Thoracic aorta (tissue), 2 donors: ENCODE measurements at places on chromosomes 5 and 9.

GRCh38 chr9:109267555-109267954 is 53.3 kb downstream of the EPB41L4B start:
- H3K4me3 ChIP-seq: no peak overlapping the region
- H3K4me1 ChIP-seq: no peaks in the 10 kb centered on the region
- no peak for DNase-seq

DNA sequence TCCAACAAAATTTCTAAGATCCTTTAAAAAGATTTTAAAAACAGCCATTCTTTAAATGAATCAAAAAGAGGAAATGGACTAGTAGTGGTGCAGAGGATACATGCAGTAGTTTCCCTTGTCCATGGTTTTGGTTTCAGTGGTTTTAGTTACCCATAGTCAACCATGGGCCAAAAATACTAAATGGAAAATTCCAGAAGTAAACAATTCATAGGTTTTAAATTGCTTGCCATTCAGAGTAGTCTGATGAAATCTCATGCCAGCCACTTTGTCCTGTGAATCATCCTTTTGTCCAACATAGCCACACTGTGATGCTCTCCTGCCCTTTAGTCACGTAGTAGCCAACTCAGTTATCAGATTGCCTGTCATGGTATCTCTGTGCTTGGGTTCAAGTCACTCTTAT is 286.1 kb downstream of the ANXA1 start:
- H3K4me1 ChIP-seq: no peaks in the 10 kb centered on the region
- no peaks in the 10 kb centered on the region for H3K27me3 ChIP-seq
- H3K4me3 ChIP-seq: no peak overlapping the region
- DNase-seq: no peak
- no peak overlapping the region for H3K27ac ChIP-seq
- no peaks in the 10 kb centered on the region for H3K36me3 ChIP-seq

- peak overlapping the region; percentile 72 for H3K27ac ChIP-seq
- peaks cover 7% of the 10 kb centered on the region for H3K4me1 ChIP-seq
- no peaks in the 10 kb centered on the region for H3K27me3 ChIP-seq
- peak overlapping the region; percentile 100 for H3K4me3 ChIP-seq
- H3K36me3 ChIP-seq: peaks cover 13% of the 10 kb centered on the region
Observed at GRCh38 chr9:129081388-129081904, 535 bp downstream of the DOLPP1 start.

DNA sequence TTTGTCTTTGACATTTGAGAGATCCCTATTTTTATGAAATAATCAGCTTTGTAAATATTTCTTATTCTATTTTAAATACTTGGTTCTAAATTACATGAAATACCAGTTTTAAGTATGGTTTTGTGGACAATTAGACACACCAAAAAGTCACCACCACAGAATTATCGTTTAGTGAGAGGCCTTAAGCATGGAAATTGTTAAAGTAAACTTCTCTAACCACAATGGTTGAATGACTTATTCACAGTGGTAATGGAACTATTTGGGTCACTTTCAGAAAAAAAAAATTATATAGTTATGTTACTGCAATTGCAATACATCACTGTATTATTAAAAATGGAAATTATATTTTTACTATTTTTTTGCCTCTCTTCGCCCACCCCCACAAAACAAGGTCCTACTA is 1252.5 kb downstream of the EFNA5 start:
- no peaks in the 10 kb centered on the region for H3K4me1 ChIP-seq
- H3K27ac ChIP-seq: no peak overlapping the region
- DNase-seq: no peak
- no peak overlapping the region for H3K4me3 ChIP-seq

- H3K4me1 ChIP-seq: no peaks in the 10 kb centered on the region
- DNase-seq: no peak
- no peaks in the 10 kb centered on the region for H3K27me3 ChIP-seq
- H3K27ac ChIP-seq: no peak overlapping the region
- H3K4me3 ChIP-seq: no peak overlapping the region
Observed at GRCh38 chr9:3008091-3008490, 164.2 kb upstream of the PUM3 start.

DNA sequence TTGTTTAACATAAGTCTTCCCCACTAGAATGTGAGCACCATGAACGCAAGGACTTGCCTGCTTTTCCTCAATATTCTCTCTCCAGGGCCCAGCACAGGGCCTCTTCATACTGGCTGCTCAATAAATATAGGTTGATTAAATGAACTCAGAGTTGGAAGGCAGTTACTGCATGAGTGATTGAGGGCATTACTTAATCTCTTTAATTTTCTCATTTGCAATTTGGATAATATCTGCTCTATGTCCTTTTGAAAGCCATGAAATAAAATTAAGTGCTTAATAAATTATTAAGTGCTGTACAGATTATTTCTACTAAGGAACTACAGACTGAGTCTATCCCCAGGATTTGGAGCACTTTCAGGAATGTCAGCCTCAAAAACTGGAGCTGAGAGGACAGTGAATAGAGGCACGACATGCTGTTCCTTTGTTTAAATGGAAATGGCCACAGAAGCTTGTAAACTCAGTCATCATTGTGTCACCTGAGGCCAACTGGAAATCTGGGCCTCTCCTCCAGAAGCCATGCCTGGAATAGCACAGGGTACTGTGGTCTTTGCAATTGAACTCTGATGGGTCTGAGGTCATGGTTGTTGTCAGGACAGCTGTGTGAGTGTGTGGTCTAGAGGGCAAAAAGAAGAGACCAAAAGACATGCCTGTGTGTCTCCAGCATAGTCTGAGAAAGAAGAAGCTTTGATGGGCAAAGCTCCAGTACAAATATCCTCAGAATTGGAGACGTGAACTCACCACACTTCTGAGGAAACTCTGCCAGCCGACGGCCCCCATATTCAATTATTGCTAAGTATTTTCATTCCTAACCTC is 86.1 kb downstream of the SH3TC2 start:
- H3K36me3 ChIP-seq: no peaks in the 10 kb centered on the region
- no peak for DNase-seq
- H3K27me3 ChIP-seq: no peaks in the 10 kb centered on the region
- H3K4me1 ChIP-seq: peaks cover 11% of the 10 kb centered on the region

- H3K27me3 ChIP-seq: no peaks in the 10 kb centered on the region
- no peak overlapping the region for H3K27ac ChIP-seq
Observed at GRCh38 chr9:92734931-92735635, 29.6 kb downstream of the BICD2 start.

DNA sequence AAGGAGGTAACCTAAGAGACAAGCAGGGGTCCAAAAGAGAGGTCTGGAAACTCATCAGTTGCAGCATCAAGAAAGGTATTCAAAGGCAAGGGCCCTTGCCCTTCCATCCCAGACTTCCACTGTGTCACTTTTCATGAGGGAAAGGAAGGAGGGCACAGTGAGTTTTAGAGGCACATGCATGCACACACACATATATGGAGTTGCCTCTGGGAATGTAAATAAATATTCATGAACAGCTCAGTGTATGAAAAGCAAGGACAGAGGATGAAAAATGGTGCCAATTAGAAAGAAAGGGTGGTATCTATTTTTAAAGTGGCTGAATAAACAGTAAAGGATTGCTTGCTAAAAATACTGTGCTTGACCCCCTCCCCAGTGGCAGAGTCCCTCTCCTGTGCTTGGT is 105.3 kb upstream of the LRRTM2 start:
- H3K36me3 ChIP-seq: no peaks in the 10 kb centered on the region
- no peak for DNase-seq
- H3K27ac ChIP-seq: peak overlapping the region; percentile 61
- no peak overlapping the region for H3K4me3 ChIP-seq
- no peaks in the 10 kb centered on the region for H3K27me3 ChIP-seq

- no peak for DNase-seq
- H3K27ac ChIP-seq: peak overlapping the region; percentile 4
- peaks cover 45% of the 10 kb centered on the region for H3K4me1 ChIP-seq
Observed at GRCh38 chr9:4859035-4859434, 66.3 kb downstream of the RCL1 start.

DNA sequence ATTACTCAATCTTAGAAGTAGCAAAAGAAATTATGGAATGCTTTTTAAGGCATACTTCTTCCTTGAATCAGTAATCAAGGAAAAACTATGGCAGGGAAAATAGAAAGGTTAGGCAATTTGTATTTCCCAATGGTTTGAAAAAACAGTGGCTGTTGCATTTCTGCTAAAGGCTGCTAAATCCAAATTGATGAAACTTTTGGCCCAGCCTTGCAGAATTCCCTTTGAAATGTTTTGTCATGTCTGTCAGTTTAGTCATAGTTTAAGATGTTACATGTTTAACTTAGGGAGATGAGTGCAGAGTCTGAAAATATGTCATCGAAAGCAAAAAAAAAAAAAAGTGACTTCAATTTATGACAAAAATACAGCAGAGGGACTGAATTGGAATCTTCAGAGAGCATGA is 878.9 kb upstream of the WWC1 start:
- no peak overlapping the region for H3K4me3 ChIP-seq
- no peaks in the 10 kb centered on the region for H3K36me3 ChIP-seq
- DNase-seq: no peak
- no peaks in the 10 kb centered on the region for H3K4me1 ChIP-seq

- no peak for DNase-seq
- no peak overlapping the region for H3K27ac ChIP-seq
- no peaks in the 10 kb centered on the region for H3K27me3 ChIP-seq
- no peaks in the 10 kb centered on the region for H3K36me3 ChIP-seq
Observed at GRCh38 chr9:121219530-121219929, 17.9 kb upstream of the RAB14 start.

DNA sequence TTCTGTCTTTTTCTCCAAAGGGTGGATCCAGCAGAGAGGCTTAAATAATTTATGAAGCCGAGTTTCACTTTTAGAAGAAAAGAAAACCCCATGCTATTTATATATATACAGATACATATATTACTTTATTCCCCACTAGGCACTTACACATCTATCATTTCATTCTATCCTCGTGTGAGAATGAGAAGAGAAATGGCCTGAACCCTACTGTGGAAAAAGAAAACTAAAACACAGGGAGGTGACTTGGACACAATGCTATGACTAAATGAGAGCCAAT is 195.2 kb downstream of the NR3C1 start:
- H3K4me1 ChIP-seq: peaks cover 10% of the 10 kb centered on the region
- H3K27me3 ChIP-seq: no peaks in the 10 kb centered on the region
- no peak overlapping the region for H3K4me3 ChIP-seq

- no peak overlapping the region for H3K4me3 ChIP-seq
- H3K36me3 ChIP-seq: no peaks in the 10 kb centered on the region
- H3K4me1 ChIP-seq: no peaks in the 10 kb centered on the region
- H3K27ac ChIP-seq: no peak overlapping the region
- DNase-seq: no peak
Observed at GRCh38 chr5:28648108-28648507, 1609.7 kb upstream of the CDH9 start.

GRCh38 chr5:168464214-168464613 is 22.1 kb upstream of the RARS1 start:
- no peaks in the 10 kb centered on the region for H3K4me1 ChIP-seq
- H3K4me3 ChIP-seq: no peak overlapping the region
- no peak overlapping the region for H3K27ac ChIP-seq
- H3K36me3 ChIP-seq: no peaks in the 10 kb centered on the region
